ENCODE measurements at places on chromosomes 11 and 22. TPM values are rescaled to one million over a fixed set of nuclear protein-coding genes. Genes with fewer than 3 reads are reported as not detected.
A peak's percentile ranks its signal among the peaks of the same experiment; 100 is the strongest.

Gene CELSR1
- total RNA-seq: 0.46 TPM

Gene OR8G5
- total RNA-seq: not detected

GRCh38 chr11:117121176-117121575, 22.9 kb upstream of the PAFAH1B2 start:
- no peaks in the 10 kb centered on the region for H3K27me3 ChIP-seq
- H3K36me3 ChIP-seq: no peaks in the 10 kb centered on the region
- H3K4me3 ChIP-seq: no peak overlapping the region
- no peak for DNase-seq
- H3K4me1 ChIP-seq: no peaks in the 10 kb centered on the region

GRCh38 chr11:130223291-130223971, 63.8 kb downstream of the ST14 start:
- no peak overlapping the region for H3K4me3 ChIP-seq
- no peak overlapping the region for H3K27ac ChIP-seq
- no peak for DNase-seq
- peaks cover 4% of the 10 kb centered on the region for H3K4me1 ChIP-seq
- H3K27me3 ChIP-seq: no peaks in the 10 kb centered on the region

DNA sequence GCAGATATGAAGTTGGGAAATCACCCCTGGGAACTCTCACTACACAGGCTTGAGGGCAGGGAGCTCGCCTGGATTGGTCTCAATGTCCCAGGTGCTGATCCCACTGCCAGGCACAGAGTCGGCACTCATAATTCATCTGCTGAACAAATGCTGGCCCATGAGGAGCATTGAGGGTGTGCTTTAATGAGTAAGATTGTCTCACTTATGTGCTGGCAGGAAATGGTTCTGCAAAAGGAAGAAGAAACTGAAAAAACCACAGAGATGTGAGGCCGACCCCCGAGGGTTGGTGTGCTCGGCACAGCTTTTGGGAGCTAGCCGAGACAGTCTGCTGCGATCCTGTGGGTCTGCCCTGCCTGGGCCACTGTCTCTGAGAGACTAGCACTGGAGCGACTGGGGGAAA, 9.4 kb downstream of the PLAAT2 start:
- H3K27me3 ChIP-seq: no peaks in the 10 kb centered on the region
- H3K36me3 ChIP-seq: no peaks in the 10 kb centered on the region
- peak overlapping the region; percentile 91 for H3K27ac ChIP-seq

Gene XBP1
- total RNA-seq: 101 TPM

- no peak overlapping the region for H3K27ac ChIP-seq
- no peak overlapping the region for H3K4me3 ChIP-seq
- no peaks in the 10 kb centered on the region for H3K36me3 ChIP-seq
These were observed 10.0 kb downstream of the OR5B21 start for GRCh38 chr11:58497951-58498350.

Gene NXPE4
- total RNA-seq: not detected

DNA sequence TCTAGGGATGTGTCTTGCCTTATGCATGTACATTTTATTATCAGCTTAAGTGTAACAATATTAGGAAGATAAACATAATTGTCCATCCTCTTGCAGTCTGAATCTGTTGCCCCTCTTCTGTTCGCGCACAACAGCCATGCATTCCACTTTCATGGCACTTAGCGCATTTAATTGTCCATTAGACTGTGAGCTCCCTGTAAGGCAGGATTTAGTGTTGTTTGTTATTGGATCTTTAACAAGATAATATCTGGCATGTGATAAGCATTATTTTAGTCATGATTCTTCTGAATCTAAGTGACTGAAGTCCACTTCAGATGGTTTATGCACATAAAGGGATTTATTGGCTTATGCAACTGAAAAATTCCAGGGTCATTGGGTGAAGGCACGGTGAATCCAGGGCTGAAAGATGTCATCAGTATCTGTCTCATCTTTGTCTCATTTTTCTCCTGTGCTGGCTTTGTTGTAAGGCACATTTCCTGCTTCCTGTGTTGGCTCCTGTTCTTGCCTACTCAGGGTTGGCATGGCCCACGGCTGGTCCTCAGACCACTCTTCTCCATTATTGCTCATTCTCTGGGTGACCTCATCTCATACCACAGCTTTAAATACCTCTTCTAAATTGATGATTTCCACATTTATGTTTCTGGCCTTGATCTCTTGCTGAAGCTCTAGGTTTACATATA, 37.6 kb downstream of the ATXN10 start:
- H3K4me1 ChIP-seq: peaks cover 26% of the 10 kb centered on the region
- peak; percentile 14 for DNase-seq
- peak overlapping the region; percentile 35 for H3K27ac ChIP-seq
- no peaks in the 10 kb centered on the region for H3K27me3 ChIP-seq
- H3K36me3 ChIP-seq: peaks cover 52% of the 10 kb centered on the region
- H3K4me3 ChIP-seq: no peak overlapping the region

Gene YPEL1
- 1.5 TPM for total RNA-seq

Gene RBFOX2
- 7.7 TPM for total RNA-seq

- H3K4me1 ChIP-seq: peaks cover 62% of the 10 kb centered on the region
- peak overlapping the region; percentile 77 for H3K27ac ChIP-seq
- peak; percentile 71 for DNase-seq
- H3K36me3 ChIP-seq: peaks cover 68% of the 10 kb centered on the region
These were observed 16.0 kb upstream of the PRG2 start for GRCh38 chr11:57406337-57406904.

- DNase-seq: no peak
- H3K27ac ChIP-seq: no peak overlapping the region
- no peak overlapping the region for H3K4me3 ChIP-seq
- no peaks in the 10 kb centered on the region for H3K27me3 ChIP-seq
- H3K36me3 ChIP-seq: peaks cover 7% of the 10 kb centered on the region
- H3K4me1 ChIP-seq: peaks cover 6% of the 10 kb centered on the region
These were observed 13.7 kb upstream of the TSG101 start for GRCh38 chr11:18540207-18541009.

Gene TYR
- total RNA-seq: not detected

DNA sequence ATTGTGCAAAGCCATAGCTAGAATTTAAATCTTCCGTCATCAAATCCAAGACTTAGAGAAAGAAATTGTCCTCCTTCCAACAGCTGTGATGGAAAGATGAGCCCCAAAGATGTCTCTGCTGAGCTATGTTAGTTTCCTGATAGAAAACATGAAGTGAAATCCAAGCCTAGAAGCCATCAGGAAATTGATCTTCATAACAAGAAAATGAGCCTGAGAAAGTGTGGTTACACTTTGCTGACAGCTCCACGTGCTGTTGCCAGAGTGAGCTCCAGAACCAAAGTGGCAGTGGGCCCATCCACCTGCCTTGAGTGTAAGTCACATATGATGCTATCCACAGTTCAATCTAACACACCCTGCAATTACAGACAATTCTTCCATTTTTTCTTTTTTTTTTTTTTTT, 58.0 kb upstream of the UBASH3B start:
- peaks cover 6% of the 10 kb centered on the region for H3K4me1 ChIP-seq
- no peak overlapping the region for H3K4me3 ChIP-seq
- H3K36me3 ChIP-seq: no peaks in the 10 kb centered on the region
- DNase-seq: no peak

DNA sequence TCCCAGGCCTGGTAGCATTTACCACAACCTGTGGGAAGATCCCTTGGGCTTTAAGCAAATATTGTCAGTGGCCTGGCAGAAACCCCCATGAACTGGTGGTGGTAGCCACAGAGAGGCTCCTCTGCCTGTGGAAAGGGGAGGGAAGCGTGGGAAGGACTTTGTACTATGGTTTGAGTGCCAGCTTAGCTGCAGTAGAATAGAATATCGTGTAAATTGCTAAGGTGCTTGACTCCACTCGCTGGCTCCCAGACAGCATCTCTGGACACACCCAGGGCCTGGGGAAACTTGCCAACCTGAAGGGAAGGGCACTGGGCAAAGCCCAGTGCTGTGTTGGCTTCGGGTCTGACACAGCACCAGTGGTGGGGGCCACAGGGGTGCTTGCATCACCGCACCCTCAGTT, 52.6 kb downstream of the XRRA1 start:
- no peaks in the 10 kb centered on the region for H3K27me3 ChIP-seq
- no peak overlapping the region for H3K27ac ChIP-seq
- H3K36me3 ChIP-seq: peaks cover 69% of the 10 kb centered on the region
- no peak overlapping the region for H3K4me3 ChIP-seq
- DNase-seq: no peak

DNA sequence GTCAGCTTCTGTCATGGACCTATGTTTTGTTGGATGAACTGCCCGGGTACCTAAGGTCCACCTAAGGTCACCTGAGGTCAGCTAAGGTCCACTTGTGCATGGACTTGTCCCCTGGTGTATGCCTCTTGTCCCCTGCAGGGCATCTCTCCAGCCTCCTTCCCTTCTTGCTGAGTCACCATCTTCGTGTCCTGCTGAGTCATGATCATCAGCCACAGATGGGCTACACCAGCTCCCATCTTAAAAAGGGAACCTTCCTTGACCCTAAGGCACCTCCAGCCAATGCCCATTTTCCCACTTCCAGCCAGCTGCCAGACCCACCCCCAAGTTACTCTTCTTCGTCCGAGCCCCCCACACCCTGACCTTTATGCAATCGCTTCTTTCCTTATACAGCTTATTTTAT, 544.9 kb downstream of the TBC1D22A start:
- no peaks in the 10 kb centered on the region for H3K36me3 ChIP-seq
- H3K4me1 ChIP-seq: no peaks in the 10 kb centered on the region
- H3K27me3 ChIP-seq: peaks cover 2% of the 10 kb centered on the region
- no peak for DNase-seq

DNA sequence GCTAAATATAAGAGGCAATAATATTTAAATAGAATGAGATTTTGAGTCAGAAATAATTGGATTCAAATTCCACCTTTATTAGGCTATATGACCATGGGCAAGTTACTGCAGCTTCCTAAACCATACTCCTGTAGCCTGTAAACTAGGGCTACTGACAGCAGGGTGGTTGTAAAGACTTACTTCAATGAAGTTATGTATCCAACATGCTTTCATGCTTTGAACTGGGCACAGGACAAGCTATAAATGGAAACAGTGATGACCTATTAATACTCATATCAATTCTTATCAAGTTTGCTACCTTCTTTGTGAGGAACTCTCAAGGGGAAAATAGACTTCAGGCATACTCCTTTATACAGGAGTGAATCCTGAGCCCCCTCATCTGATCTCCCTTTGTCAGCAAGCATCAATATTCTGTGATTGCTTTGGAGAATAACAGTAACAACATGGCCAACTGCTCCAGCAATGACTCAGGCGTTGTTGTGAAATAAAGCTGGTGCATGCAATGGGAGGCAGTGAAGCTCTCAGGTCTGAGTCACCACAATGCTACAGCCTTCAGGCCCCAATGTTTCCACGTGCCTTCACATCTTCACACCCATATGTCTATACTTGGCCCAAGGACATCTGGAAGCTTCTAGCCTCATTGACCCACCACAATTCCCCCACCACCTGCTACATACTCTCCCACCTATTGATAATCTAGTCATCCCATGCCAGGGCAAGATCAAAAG, 102.5 kb downstream of the KCNA4 start:
- no peak overlapping the region for H3K4me3 ChIP-seq
- no peaks in the 10 kb centered on the region for H3K4me1 ChIP-seq
- H3K27me3 ChIP-seq: no peaks in the 10 kb centered on the region

Gene ARAP1
- total RNA-seq: 69.9 TPM

Gene TMEM86A
- 0.26 TPM for total RNA-seq

Gene SHISAL1
- total RNA-seq: not detected

- H3K27ac ChIP-seq: no peak overlapping the region
- no peaks in the 10 kb centered on the region for H3K4me1 ChIP-seq
- H3K36me3 ChIP-seq: no peaks in the 10 kb centered on the region
- peaks cover 5% of the 10 kb centered on the region for H3K27me3 ChIP-seq
- no peak for DNase-seq
- H3K4me3 ChIP-seq: no peak overlapping the region
These were observed 606.6 kb downstream of the TBC1D22A start for GRCh38 chr22:47369020-47369419.

DNA sequence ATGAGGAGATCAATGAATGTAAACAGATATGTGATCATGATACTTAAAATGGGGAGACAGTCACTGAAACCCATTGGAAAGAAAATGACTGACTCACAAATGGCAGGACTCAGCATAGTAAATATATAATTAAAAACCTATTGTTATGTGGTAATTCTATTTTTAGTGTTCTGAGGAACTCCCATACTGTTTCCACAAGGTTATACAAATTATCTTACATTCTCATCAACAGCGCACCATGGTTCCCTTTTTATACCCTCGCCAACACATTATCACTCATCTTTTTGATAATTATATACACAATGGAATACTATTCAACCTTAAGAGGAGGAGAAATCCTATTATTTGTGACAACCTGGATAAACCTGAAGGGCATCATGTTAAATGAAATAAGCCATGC, 17.1 kb downstream of the OR5B21 start:
- H3K4me3 ChIP-seq: no peak overlapping the region
- H3K36me3 ChIP-seq: no peaks in the 10 kb centered on the region
- no peak overlapping the region for H3K27ac ChIP-seq
- no peaks in the 10 kb centered on the region for H3K27me3 ChIP-seq

GRCh38 chr11:62676698-62677097, 2.2 kb downstream of the UBXN1 start:
- H3K27me3 ChIP-seq: no peaks in the 10 kb centered on the region
- DNase-seq: no peak

DNA sequence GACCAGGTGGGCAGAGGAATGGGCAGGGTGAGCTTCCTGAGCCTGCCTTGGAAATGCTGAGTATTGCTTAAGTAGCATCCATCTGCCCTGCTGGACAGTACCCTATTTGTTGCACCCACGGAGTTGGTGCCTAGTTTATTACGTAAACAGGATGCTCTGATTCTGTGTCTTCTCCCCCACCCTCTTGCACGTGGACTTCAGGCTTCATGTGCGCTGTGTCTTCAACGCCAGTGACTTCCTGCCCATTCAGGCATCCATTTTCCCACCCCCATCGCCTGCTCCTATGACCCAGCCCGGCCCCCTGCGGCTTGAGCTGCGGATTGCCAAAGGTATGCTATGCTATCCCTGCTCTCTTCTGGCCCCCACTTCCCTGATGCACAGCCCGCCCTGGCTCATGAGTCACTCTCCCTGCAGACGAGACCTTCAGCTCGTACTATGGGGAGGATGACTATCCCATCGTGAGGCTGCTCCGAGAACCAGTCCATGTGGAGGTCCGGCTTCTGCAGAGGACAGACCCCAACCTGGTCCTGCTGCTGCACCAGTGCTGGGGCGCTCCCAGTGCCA, 5.7 kb downstream of the ZP1 start:
- H3K27ac ChIP-seq: no peak overlapping the region
- no peaks in the 10 kb centered on the region for H3K27me3 ChIP-seq
- peaks cover 5% of the 10 kb centered on the region for H3K36me3 ChIP-seq
- no peak for DNase-seq
- no peak overlapping the region for H3K4me3 ChIP-seq
- H3K4me1 ChIP-seq: peaks cover 6% of the 10 kb centered on the region
